ENCODE measurements at places on chromosomes 7 and 10.
A peak's percentile ranks its signal among the peaks of the same experiment; 100 is the strongest.

- DNase-seq = no peak
Measured at GRCh38 chr10:8035006-8035640, 19.4 kb upstream of the GATA3 start.

DNA sequence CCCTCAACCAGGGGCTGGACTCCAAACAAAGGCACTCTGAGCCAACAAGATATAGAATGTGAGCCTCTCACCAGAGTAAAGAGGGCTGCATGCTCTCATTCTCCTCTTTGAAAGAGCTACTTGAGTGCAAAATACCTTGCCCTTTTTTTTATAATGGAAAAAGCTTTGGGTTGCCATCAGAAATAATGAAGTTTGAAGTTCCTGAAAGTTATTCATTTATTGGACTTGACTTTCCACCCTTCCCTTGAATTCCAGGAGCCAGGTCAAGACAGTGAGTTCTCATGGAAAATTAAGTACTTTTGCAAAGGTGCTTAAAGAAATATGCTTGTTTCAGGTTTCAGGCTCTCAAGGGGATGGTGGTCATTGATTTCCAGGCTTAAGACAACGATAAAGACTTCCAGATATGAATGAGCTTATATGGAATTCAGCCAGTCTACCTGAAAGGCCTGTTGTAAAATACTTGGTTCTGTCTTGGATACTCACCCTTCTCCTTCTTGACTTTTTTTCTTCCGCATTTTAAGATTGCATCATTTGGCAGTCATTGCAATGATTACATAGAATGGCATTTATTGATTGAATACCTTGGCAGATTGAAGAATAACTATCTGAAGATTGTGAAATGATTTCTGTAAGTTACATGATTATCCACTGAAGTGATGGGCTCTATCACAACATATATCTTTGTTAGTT, 696.4 kb downstream of the INHBA start:
- DNase-seq = no peak

- DNase-seq = no peak
Measured at GRCh38 chr10:22365644-22366434, 20.5 kb downstream of the SPAG6 start.

GRCh38 chr10:71228875-71229675, 16.7 kb downstream of the UNC5B start:
- no peak for DNase-seq

- DNase-seq = no peak
Measured at GRCh38 chr10:22700489-22700888, 13.9 kb downstream of the PIP4K2A start.

DNA sequence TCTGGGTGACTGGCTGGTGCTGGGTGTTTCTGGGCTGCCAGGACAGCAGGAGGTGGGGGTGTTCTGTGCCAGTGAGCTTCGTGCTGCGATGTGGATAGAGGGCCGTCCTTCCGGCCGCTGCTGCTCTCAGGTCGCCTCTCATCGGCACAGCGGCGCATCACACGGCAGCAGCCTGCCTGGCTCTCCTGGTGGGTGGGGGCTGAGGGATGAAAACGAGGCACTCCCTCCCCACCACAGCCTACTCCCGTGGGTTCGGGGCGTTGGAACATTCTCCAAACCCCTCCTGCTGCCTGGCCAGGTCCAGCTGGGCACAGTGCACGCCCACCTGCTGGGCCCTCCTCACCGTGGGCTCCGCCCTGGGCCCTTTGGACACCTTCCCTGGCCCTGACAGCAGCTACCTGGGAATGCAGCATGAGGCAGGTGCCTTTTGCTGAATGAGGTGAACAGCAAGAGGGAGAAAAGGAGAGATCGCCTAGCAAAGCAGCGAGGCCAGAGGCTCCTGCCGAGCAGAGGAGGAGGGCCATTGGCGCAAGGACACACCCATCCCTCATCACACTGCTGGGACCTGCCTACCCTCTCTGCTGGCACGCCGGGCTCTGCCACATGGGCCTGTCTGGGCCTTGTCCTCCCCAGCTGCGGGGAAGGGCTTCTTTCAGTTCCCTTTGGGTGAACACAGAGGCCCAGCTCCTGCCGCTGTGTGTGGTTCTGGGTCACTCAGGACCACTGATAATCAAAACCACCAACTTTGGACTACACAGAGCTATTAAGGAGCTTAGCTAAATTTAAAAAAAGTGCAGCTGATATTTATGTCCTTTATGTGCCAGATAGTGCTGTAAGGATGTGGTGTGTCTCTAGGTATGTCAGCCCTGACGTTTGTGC, 33.4 kb downstream of the INPP5A start:
- no peak for DNase-seq

DNA sequence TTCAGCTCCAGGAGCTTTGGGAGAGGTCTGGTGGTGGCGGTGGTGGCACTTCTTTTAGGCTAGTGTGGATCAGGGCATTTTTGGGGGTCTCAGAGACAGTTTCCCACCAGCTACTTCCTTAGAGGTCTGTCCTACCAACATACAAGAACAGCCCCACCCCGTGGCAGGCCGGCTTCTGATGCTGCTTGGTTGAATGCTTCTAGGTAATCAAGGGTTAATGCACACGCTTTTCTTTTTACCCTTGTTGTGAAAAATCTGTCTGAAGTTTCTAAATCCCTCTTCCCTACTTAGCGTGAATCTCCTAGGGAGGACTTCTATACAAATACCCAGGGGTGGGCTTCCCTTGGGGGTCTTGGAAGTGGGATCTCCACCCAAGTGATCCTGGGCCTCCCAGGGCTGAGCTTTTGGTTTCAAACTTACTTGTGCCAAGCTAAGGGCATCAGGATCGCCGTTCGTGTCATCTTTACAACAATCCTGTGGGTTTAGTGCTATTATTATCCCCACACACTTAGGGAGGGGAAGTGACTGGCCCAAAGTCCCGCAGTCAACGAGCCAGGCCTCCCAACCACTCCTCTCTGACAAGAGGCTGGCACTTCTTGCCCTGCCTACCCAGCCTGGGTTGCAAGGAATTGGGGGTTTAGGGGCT, 1.7 kb downstream of the SH2B2 start:
- DNase-seq = no peak

DNA sequence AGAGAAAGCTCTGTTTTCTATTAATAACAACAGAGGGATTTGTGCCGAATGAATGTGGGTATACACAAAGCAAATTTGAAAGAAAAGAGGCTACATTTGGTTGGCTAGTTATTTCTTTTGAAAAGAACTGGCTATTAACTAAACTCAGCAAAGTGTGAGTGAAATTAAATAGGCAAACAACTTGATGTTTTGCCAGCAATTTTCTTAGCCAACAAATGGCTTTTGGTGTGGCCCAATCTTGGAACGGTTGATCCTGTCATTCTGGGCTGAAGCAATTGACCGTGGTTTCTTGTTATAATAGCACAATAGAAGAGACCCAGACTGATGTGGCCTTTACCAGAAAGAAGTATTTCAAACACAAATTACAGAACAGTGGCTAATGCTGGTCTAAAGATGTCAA, 898.6 kb downstream of the KCNMA1 start:
- DNase-seq = no peak

GRCh38 chr7:131285556-131285955, 42.1 kb upstream of the MKLN1 start:
- no peak for DNase-seq

DNA sequence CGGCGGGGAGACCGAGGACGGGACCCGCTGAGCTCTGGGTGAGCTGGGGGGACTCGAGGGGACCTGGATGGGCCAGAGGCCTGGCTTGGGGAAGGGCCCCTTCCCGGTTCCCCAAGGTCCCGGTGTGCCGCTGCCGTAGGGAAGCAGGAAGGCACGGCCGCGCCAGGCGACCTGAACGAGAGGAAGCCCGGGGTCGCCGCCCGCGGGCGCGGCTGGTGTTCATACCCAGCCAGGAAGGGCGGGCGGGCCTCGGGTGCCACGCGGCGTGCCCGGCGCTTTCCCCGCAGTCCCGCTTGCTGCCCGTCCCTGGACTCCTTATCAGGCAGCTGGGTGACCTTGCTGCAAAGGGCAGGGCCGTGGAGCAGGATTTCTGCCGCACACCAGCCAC, 38.0 kb downstream of the ZNF777 start:
- peak; percentile 45 for DNase-seq

DNA sequence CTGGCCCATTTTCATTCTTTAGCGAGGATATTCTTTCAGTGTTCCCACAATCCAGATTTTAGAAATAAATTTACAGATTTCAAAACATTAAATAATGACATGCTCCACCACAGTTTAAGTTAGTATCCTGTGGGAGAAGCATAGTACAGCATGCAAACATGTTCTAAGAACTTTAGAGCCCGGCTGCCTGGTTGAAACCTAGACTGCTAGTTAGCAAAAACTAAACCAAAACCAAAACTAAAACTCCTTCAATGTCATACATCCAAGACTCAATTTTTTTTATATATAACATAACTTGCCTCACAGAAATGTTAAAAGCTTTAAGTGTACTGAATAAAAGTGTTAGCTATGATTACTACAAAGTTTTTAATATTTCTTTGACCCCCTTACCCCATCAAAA, 17.0 kb downstream of the TRA2A start:
- no peak for DNase-seq

DNA sequence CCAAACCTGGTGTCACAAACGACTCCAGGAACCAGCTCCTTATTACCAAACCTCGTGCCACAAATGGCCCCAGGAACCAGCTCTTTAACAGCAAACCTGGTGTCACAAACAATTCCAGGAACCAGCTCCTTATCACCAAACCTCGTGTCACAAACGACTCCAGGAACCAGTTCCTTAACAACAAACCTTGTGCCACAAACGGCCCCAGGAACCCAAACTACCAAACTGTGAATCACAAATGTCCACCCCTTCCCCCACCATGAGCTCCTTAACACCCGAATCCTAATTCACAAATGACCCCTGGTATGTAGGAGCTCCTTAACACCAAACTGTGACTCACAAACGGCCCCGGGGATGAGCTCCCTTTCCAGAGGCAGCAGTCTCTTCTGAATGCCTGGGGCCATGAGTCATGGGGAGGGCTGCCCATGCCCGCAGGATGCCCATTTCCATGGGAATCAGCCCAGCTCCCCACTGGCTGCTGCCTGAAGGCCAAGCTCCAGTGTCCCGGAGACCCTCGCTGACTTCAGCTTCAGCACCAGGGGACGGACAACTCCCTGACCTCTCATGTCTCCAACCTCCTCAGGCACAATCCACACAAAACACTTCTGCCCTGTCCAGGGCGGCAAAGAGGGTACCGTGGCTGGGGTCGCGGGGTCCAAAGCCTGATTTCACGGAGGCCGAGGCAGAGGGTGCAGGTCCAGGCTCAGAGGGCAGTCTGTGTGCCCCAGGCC, 213.1 kb downstream of the ELFN1 start:
- DNase-seq = no peak

DNA sequence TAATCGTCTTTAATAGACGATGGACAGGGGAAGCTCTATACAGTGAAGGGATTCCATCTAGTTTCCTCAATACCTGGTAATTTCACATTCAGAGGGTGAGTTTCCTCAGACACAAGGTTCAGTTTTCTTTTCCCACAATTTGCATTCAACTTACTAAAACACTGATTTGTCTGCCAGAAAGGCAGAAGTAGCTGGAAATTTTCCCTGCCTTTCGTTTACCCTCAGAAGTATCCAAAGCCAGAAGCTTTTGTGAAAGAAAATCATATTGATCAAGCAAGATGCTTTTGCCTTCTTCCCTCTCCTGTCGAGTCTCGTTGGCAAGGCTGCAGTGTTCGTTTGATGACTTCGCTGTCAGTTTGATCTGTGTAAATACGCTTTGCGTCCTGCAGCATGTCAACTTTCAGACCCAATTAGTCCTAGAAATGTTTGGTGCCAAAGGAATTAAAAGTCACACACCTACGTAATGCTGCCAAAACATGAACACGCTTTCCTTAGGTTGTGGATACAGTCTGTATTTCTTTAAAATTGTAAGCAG, 631.9 kb upstream of the FOXK1 start:
- DNase-seq = no peak

- DNase-seq = no peak
Measured at GRCh38 chr7:95424716-95425115, 10.1 kb downstream of the PON2 start.

DNA sequence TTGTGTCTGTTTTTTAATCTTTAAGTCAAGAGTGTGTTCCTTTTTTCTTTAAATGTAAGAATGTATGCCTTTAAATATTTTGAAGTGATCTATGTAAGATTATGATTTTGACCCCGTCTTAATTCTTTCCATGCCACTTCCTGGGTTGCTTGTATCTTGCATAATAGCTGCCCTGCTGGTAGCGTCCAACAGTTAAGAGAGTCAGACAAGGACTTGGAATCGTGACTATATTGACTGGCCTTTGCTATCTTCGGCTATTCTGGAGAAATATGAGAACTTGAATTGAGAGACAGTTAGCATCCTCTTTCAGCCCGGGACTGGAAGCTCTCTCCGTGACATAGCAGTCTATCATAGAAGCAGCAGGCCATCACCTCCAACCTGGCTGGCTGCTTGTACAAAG, 13.0 kb downstream of the NRP1 start:
- DNase-seq = no peak

- DNase-seq = no peak
Measured at GRCh38 chr7:153433223-153433622, 619.0 kb upstream of the DPP6 start.

GRCh38 chr10:89531359-89531758, 4.0 kb downstream of the SLC16A12 start:
- no peak for DNase-seq

DNA sequence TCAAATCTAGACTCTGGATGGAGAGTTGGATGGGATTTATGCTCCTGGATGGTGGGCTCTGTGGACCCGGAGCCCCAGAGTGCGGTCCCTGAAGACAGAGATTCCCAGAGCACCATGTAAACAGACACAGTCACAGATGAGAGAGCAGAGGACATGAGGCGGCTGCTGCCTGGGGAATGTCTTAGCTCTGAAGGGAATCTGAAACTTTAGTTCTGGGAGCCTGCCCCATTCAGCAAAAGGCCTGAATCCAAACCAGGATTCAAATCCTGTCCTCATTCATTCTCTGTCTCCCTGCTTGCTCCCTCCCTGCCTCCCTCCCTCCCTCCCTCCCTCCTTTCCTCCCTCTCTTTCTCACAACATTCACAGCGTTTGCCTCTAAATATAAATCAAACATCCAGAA, 49.5 kb upstream of the CALD1 start:
- no peak for DNase-seq

- no peak for DNase-seq
Measured at GRCh38 chr10:72742797-72743196, 50.9 kb downstream of the MCU start.

DNA sequence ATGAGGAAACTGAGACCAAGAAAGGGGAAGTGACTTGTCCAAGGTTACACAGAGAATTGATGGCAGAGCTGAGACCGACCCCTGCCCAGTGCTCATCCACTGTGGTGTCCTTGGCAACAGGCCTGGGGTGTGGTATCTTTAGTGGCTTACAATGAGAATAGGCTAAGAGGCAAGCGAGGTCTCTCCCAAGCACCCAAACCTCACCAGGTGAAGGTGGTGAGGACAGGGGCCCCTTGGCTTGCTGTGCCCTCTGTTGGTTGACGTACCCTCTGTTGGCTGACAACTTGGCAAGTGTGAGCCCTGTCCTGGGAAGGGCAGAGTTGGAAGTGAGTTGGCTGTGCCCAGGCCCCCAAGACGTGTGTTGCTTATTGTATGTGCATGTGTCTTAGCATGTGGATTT, 166.9 kb downstream of the GRK5 start:
- DNase-seq = no peak
